ENCODE measurements at places on chromosomes 1 and 21.

- DNase-seq, result no peak
Measured at GRCh38 chr1:19676438-19676922, 11.8 kb downstream of the HTR6 start.

GRCh38 chr1:184118046-184118445, 66.5 kb downstream of the TSEN15 start:
- DNase-seq, result no peak

- DNase-seq, result no peak
Measured at GRCh38 chr1:215393476-215393875, 173.6 kb upstream of the KCTD3 start.

DNA sequence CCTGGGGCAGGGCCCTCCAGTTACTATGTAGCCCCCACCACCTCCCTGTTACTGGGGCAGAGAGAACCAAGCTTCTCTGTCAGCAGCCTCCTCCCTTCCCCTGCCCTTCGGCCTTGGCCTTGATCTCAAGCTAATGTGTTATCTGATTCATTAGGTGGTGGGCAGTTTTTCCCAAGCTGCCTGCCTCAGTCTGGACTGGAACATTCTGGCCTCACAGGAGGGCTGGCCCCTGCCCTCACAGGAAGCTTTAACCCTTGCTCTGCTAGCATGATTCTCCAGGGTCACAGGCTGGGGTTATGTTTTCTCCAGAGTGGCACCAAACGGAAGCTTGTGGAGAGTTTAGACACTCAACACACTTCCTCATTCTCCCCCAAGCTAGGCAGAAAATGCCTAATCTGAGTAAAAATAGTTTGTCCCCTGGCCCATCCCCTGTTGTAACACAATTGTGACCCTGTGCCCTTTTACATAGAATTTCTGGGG, 37.2 kb upstream of the SLC6A9 start:
- DNase-seq, result peak; percentile 88

DNA sequence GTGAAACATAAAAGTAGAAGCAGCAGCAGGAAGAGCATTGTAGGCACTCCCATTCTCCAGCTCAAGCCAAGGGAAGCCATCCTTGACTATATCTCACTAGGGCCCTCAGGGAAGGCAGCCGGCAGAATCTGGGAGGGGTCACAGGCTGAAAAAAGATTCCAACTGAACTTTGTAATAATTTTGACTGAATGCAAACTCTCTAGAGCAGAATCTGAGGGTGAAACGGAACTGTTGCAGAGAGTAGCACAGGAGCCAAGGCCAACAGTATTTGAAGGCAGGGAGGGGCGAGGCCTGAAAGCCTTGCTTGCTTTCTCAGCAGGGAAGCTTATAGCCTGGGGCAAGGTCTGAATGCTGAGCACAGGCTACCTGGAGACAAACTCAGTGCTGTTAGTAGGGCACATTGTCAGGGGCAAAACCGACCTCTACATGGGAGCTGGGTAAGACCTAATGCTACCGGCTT, 180.6 kb downstream of the COL24A1 start:
- DNase-seq, result no peak

DNA sequence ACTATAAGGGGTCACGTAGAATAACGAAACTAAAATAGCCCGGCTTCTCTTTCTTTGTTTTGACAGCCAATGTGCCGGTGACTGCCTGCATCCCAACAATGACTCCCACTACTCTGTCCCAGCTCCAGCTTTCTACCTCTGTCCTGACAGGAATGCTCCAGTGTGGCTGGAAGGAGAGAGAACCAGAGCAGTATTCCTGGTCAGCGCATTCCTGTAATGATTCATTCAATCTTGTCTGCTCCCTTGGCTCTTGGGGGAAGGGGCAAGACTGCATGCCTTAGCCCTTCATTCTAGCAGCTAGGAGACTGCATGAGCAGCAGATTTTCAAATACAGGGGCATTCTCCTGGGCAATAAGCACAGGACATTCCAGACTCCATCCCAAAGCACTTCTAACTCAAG, 132.1 kb upstream of the PRMT6 start:
- DNase-seq, result no peak

- no peak for DNase-seq
Measured at GRCh38 chr1:23122023-23122748, 46.5 kb downstream of the LUZP1 start.

GRCh38 chr1:234980291-234980644, 148.4 kb downstream of the TOMM20 start:
- no peak for DNase-seq

DNA sequence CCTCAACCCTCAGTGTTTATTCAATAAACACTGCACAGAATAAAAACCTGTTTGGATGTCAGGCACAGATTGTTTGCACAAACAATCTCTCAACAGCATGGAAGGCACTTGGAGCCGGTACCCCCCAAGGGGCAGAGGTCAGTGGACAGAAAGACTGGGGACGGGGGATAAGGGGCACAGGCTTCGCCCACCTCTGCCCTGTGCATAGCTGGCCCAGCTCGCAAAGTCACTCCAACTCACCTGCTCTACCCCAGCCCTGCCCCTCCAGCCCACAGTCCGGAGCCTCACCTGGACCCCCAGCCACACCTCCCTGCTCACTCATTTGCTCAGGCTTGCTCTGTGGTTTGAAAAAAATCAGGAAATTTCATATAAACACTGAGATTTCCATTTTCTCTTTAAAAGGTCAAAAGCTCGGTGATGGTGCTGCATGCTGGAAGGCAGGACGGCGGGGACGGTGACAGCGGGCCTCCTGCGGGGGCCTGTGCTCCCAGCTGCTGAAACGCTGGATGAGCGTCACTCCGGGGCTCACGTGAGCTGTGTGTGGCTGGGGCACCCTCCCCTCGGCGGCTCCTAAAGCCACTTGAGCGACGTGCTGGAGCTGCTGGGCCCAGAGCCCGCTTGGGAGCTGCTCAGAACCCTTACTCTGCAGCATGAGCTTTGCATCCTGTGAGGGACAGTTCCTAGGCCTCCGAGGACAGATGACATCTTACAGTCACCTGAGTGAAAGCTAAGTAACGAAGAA, 54.5 kb downstream of the PRDM15 start:
- DNase-seq, result no peak

GRCh38 chr1:59565611-59566410, 248.9 kb upstream of the HOOK1 start:
- no peak for DNase-seq

- DNase-seq, result no peak
Measured at GRCh38 chr1:167094690-167095089, 815 bp downstream of the STYXL2 start.

DNA sequence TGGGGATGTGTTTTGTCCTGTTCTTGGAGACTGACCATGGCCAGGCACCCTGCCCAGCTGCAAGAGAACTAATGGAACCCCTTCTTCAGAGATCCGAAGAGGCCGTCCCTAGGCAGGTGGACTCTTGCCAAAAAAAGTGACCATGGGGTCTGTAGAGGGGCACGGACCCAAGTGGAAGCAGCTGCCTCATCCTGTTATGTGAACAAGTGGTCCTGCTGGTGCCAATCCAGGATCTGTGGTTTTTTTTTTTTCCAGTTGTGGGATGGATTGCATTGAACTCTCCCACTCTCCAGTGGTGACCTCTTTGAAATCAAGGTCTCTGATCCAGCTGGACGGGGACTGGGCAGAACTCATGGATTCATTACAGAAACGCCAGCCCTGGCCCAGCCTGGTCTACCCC, 71.2 kb downstream of the ARHGEF10L start:
- no peak for DNase-seq

DNA sequence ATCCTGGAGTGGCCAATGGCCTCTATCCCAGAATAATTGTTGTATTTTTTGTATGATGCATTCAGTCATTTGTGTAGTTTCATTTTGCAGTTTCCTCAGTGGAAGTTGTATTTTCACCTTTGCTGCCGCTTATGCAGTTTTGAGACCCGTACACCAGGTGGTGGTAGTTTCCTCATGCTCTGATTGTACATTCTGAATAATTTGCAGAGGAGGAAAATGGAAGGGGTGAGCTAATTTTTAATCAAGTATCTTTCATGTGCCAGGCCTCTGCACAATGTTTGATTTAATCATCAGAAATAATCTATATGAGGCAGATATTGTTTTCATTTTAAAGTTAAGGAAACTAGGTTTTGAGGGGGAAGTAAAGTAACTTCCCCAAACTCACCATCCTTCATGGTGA, 29.5 kb downstream of the HLX start:
- no peak for DNase-seq

DNA sequence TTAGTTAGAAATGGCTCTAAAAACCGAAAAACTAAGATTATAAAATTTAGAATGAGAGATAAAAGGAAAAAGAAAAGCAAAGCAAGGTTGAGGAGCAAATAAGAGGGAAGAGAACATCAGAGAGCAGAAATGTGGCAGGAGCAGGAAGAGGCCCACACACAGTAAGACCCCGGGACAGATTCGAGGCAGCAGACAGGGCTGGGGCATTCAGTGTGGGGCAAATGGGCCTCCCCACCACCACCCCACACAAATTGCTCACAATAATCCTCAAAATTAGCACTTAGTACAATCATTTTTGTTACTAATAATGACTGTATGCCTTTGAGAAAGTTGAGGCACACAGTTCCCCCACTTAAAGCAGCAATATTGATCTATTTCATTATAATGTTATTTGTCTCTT, 17.1 kb upstream of the SLC44A3 start:
- DNase-seq, result no peak

DNA sequence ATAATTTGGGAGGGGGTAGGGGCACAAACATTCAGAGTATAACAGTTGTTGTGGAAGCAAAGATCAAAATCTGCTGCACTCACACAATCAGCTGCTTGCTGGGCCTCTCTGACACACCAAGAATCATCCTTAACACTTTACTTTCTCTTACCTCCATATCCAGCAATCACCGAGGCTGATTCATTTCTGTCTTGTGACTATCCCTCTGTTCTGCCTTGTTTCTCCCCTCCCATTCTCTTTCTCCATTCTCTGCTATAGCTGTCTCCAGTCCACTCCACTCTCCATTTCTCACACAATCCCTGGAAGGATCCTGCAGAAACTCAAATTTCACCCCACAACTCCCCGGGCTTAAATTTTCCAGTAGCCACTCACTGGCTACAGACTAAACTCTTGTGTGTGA, 91.8 kb upstream of the NGF start:
- DNase-seq, result no peak

GRCh38 chr1:212186427-212187207, 98.6 kb upstream of the PPP2R5A start:
- no peak for DNase-seq

GRCh38 chr1:37940299-37940947, 6.4 kb downstream of the INPP5B start:
- DNase-seq, result no peak

- DNase-seq, result no peak
Measured at GRCh38 chr1:55211863-55212262, 3.3 kb downstream of the USP24 start.

GRCh38 chr21:44298301-44298700, 1.6 kb upstream of the PFKL start:
- DNase-seq, result no peak

DNA sequence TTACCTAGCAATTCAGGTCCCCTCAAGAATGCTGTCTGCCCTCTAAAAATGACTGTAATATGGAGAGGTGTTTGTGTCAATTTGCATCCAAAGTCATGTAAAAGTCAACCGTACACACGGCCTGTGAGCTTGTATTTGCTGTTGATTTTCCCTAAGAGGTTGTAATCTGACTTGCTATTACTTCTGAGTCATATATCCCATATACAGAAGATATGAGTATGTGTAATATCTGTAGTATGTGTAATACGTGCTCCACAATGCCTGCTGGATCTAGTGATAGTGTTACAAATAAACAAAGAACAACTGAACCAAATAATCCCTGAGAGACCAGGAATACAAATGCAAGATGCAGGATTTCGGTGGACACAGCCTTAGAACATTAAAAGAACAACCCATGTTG, 1.4 kb upstream of the KCNJ6 start:
- DNase-seq, result no peak

GRCh38 chr1:203287109-203287893, 18.0 kb upstream of the BTG2 start:
- DNase-seq, result peak; percentile 92

DNA sequence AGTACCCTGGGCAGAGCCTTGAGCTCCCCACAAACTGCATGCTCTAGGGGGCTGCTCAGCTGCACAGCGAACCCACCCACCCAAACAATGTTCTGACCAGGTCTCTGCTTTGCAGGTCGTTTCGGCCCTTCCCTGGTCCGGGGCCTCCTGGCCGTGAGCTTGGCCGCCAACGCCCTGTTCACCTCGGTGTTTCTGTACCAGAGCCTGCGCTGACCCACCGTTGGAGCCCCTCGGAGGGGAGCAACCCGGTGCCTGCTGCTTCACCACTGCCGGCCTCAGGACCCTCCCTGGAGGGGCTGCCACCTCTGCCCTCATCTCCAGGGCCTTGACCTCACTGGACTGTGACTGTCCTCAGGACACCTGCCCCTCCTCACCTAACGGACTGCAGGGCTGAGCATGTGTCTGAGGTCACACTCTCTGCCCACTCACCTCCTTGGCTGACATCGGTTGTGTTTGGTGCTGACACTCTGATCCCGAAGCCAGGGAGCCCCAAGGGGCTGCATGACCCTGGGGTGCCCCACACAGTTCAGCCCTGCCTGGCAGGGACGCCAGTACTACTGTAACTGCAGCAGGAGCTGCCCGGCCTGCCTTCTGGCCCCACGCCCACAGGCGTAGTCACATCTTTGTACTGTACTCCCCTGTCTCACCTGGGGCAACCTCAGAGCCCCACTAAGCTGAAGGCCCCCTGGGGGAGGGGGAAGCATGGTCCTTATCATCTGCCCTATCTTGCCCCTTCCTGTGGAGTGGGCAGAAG, 24.3 kb downstream of the TMEM201 start:
- DNase-seq, result no peak
